NCI-H510A treated with DMSO at 0.1 percent for 48 hours (cell line): ENCODE measurements at places on chromosomes 3 and 15.
A peak's percentile ranks its signal among the peaks of the same experiment; 100 is the strongest.

GRCh38 chr3:81799403-81799802 lies 38.0 kb upstream of the GBE1 start:
- no peak for DNase-seq

- DNase-seq, result no peak
These were observed 894.2 kb downstream of the ROBO1 start for GRCh38 chr3:78873641-78874040.

DNA sequence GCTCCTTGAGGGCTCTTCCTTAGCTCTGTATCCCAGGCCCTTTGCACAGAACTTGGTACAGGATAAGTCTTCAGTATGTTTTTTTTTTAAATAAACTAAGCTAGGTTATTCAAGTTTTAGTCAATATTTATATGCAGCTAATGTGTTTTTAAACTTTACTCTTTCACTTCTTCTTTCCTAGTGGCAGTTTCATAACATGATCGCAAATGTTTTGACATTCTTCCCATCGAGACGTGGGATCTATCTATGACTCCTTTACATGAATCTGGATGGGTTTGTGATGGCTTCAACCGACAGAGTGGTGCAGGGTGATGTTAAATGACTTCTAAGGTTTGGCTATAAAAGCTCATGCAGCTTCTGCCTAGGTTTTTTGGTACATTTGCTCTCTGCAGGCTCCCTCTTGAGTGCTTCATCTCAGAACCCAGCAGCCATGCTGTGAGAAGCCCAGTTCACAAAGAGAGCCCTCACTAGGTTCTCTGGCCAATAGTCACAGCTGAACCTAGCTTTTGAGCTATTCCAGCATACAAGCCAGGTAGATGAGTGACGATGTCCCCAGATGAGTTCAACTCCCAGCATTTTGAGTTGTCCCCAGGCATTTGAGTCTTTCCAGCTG lies 13.5 kb upstream of the MECOM start:
- no peak for DNase-seq

DNA sequence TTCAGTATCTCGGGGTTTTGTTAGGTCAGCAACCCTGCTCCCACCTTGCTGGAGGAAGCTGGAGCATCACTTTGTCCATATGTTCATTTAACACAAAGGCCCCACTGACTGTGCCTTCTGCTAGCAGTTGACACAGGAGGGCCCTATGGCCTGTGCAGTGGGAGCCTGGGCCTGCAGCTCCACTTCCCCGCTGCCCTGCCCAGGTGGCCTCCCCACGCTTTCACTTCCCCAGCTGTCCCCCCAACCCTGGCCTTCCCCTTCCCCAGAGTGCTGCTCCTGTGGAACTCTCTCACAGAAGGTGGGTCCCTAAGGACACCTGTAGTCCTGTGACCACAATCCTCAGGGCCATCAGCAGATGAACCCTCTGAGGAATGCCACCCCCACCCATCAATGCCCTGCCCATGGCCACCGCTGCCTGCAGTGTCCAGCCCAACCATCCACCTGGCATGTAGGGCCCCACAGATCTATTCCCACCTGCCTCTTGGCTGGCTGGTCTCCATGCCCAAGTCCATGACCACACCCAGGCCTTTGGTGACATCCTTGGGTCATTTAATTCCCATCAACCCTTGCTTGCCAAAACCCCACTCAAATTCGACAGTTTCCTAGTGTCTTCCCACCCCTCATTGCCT lies 13.5 kb downstream of the TBC1D21 start:
- DNase-seq, result no peak

GRCh38 chr3:131349454-131349853 lies 32.1 kb upstream of the NUDT16 start:
- peak; percentile 54 for DNase-seq

DNA sequence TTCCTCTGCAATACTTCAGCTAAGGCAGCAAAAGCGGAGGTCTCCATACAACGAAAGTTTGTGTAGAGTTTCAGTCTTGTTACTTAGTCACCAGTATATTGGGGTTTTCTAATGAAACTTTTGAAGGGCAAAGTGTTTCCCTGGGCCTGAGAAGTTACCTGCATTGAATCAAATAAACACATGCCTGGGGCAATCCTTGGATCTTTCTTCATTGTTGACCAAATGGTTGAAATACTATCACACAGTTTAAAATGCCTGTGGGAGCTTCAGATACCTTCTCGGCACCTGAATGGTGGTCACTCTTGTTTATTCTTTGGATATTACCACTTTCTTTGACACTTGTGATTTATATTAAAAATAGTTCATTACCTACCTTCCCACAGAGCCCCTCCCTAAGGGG lies 988 bp upstream of the CHSY1 start:
- DNase-seq, result no peak

GRCh38 chr3:41200669-41201021 lies 1.3 kb downstream of the CTNNB1 start:
- DNase-seq, result no peak

- DNase-seq, result no peak
These were observed 27.4 kb downstream of the MIX23 start for GRCh38 chr3:122355612-122356011.

DNA sequence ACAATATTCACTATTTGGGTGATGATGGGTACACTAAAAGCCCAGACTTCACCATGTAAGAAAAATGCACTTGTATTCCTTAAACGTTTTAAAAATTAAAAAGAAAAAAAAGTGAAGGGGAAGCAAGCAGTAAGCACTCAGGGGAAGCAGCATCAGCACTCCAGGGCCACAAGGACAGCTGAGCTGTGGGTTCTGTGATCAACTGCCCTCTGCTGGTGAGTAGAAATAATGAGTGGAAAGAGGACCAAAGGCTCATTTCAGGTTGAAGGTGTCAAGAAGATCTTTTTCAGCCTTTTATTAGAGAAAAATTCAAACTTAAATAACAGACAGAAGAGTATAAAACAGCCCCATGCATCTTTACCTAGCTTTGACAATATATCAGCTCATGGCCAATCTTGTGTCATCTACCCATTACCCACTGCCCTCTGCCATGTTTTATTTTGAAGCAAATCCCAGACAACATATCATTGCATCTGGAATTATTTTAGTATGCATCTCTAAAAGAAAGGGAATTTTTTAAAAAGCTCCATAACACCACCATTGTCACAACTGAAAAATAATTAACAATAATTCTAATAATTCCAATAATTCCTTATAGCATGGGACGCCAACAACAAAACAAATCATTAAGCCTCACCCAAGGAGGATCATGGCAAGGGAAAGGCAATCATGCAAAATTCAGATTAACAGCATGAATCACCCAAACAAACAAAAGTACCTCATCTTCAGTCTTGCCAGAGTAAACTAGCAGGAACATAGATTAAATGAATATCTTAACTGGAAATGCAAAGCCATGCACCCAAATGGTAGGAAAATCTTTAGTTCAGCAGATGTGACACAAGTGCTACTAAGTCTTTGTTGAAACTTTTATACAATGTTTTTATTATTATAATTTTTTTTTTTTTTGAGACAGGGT lies 42.5 kb downstream of the TAMM41 start:
- peak; percentile 2 for DNase-seq

GRCh38 chr3:43638594-43639447 lies 17.0 kb upstream of the ANO10 start:
- peak; percentile 4 for DNase-seq

DNA sequence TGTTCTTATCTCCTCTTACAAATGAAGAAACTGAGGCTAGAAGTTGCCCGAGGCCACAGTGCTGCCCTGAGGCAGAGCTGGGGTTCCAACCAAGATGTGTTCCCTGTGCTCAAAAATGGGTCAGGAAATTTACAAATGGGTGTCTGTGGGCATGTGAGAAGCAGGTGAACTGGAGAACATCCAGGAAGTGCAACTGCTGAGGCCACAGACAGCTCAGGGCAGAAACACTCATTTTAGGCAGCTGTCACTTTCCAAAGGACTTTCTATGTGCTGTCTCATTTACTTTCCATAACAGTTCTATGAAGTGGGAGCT lies 47.2 kb upstream of the ATP2B2 start:
- no peak for DNase-seq

DNA sequence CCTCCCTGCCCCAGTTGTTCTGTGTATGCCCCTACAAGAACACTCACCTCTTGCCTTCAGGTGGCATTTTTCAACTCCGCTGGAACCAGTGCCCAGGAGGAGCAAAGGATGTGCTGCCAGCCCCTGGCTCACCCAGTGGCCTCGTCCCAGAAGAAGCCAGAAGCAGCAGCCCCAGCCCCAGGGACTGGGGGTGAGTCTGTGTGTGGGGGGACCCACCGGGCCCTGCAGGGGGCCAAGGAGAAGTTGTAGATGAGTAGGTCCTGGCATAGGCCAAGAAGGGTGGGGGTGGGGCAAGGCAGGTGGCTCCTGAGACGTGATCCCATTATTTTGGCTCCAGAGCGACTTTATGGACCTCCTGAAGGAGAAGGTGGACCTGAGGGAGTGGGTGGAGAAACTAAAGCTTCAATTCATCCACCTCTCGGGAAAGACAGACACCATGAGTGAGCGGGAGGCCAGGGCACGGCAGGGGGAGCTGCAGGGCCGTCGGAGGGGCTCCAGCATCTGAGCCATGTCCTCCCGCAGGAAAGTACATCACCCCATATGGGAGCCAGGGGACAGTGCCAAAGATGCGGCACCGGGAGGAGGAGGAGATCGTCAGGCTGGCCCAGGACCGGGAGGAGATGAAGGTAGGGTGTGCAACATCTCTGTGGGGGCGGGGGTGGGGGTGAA lies 29.3 kb downstream of the NGRN start:
- DNase-seq, result no peak

GRCh38 chr3:65326574-65326973 lies 638.8 kb upstream of the ADAMTS9 start:
- DNase-seq, result no peak

DNA sequence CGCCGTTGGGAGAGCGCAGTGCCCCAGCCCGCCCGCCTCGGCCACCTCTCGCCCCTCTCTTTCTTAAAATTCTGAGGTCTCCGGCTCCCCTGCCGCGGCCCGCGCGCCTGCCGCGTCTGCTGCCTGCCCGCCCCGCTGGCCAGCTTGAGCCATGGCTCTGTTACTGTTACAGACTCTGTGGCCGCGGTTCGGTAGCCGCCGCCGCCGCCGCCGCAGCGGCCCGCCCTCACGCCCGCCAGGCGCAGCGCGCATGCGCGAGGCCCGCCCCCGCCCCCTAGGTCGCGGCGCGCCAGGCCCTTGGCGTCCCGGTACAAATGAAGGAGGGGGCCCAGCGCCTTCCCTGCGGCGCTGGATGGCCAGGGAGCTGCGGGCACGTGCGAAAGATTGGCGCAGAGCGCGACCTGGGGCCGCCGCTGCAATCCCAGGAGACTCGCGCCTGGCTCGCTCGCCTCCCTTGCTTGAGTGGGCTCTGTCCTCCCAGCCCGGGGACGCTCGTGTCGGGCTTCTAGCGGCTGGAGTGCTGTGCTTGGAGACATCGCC lies at the start of gene ONECUT1:
ONECUT1 (minus strand) TSS at position 168 of the 540 bp plus-strand sequence. CDS start 452 bp downstream, outside the sequence.
- DNase-seq, result peak; percentile 31

DNA sequence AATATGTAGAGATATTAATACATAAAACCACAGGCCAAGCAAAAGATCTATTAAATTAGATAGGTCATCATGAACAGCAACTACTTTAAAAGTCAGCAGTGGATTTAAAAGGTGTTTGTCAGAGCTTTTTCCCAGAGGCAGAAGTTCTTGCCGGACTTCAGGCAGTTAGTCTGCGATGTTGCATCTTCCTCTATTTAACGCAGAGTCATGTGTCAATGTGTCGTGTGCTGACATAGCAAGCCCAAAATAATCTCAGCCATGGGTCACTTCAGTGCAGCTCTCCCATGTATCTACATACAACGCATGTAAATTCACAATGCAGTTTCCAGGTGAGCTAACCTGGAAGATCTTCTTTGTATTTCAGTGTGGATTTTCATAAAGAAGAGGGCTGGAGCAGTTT lies 8.0 kb upstream of the TMEM212 start:
- no peak for DNase-seq

- no peak for DNase-seq
These were observed 75.1 kb downstream of the ARRDC4 start for GRCh38 chr15:98035577-98036010.
